ENCODE measurements at places on chromosomes 13 and 19.

GRCh38 chr13:65606622-65607021 is 1623.5 kb downstream of the PCDH9 start:
- no peak for DNase-seq

- DNase-seq = no peak
These were observed 2.7 kb downstream of the ZSCAN18 start for GRCh38 chr19:58095328-58095727.

DNA sequence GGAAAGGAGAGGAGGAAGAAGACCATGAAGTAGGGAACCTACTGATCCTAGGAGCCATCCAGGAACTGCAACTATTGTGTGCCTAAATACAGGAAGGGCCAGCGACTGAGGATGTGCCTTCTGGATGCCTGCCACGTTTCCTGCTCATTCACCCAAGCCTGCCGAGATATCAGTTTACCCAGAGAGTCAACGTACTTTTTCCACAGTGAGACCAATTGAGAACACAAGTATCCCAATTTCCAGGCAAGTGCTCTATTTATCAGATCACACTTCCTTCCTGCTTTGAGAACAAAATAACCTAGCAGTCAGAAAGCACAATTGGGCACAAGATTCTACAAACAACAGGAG is 122.4 kb downstream of the AKAP11 start:
- DNase-seq = no peak

- DNase-seq = no peak
These were observed 529.8 kb upstream of the NBEA start for GRCh38 chr13:34412295-34412694.

DNA sequence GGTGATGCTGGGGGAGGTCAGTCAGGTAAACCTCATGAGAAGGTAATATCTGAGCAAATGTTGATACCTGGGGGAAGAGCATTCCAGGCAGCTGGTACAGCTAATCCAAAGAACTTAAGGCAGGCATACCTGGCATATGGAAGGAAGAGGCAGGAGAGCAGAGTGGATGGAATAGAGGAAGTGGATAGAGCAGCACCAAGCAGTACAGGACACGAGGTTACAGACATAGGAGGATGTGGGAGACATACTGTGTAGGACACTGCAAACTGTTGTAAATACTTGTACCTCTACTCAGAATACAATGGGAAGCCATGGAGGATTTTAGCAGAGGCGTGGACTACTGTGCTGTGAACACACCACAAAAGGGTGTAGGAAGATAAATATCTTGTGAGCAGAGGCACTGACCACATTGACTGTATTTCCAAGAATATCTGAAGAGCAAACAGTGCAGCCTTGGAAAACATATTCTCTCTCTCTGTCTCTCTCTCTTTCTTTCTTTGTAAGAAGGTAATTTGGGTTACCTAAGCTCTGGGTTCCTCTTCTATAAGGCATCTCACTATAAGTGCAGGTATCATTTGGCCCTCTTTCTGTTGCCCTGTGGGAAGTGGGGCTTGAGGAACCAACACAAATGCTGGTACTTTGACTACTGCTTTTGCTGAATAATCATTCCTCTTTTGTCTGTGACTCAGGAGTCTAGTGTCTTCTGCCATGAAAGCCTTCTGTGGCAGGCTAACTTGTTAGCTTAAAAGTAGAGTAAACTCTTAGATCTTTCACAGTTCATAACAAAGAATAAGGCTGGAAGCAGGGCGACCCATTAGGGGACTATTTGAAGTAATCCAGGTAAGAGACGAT is 238.0 kb downstream of the VWA8 start:
- DNase-seq = no peak

GRCh38 chr13:103615771-103616170 is 549.6 kb upstream of the SLC10A2 start:
- DNase-seq = no peak

DNA sequence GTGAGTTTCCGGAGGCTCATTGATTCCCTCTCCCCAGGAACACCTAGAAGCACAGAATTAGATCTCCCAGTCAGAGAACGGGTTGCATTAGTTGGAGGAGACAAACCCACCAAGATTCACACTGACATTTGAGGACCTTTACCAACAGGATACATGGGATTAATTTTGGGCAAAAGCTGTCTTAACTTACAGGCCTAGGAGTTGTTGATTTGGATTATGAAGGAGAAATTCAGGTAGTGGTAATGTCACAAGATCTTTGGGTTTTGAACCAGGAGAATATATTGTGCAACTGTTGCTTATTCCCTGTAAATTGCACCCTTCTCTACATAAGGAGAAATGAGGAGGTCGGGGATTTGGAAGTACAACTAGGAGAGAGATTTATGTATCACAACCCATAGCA is 38.0 kb downstream of the POSTN start:
- DNase-seq = no peak

- no peak for DNase-seq
These were observed 4.8 kb upstream of the SERP2 start for GRCh38 chr13:44368599-44369368.

DNA sequence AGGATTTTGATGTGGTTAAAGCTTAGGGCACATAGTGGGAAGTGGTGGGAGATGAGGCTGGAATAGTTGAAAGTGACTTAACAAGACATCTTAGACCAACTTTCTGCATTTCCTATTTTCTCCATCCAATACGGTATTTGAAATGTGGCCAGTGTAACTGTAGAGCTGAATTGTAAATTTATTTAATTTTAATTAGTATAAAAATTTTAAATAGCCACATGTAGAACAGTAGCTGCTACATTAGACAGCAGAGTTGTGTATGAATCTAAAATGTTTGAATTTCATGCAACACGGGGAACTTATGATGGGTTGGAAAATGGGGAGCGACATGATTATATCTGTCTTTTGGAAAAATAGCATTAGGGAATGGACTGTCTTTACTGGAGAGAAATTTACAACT is 7.1 kb upstream of the SCEL start:
- no peak for DNase-seq

- no peak for DNase-seq
These were observed 7.5 kb downstream of the ZNF440 start for GRCh38 chr19:11821474-11822109.

GRCh38 chr13:29362849-29363604 is 232.5 kb downstream of the SLC7A1 start:
- peak; percentile 62 for DNase-seq

DNA sequence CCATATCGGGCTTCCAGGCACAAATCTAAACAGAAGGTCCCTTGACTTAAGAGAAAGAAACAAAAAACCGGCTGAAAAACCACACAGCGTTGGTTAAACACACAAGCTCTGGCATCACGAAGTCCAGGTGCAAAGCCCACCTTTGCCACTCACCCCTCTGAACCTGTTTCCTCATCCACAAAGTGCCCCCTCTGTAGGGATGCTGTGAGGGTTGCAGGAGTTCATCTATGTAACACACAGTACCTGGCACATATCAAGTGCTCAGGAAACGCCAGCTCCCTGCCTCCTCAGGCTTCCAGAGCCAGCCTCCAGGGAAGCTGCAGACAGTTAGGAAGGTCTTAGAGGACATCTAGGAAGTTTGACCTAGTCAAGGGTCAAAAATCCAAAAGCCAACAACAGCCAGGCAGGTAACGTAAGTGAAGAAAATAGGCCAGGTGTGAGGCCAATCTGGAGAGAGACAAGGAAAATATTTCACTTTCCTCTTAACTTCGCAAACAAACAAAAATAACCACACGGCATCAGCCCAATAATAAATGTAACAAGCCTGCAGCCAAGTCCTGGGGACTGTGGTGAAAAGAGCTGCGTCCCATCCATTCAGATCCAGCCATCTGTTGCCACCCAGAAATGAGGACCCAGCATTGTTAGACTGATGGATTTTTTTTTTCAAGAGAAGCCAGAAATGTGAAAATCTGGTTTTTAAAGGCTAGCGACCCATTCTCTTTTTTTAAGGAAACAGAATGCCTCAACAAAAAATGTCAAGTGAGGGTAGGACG is 10.0 kb downstream of the KDELR1 start:
- no peak for DNase-seq

DNA sequence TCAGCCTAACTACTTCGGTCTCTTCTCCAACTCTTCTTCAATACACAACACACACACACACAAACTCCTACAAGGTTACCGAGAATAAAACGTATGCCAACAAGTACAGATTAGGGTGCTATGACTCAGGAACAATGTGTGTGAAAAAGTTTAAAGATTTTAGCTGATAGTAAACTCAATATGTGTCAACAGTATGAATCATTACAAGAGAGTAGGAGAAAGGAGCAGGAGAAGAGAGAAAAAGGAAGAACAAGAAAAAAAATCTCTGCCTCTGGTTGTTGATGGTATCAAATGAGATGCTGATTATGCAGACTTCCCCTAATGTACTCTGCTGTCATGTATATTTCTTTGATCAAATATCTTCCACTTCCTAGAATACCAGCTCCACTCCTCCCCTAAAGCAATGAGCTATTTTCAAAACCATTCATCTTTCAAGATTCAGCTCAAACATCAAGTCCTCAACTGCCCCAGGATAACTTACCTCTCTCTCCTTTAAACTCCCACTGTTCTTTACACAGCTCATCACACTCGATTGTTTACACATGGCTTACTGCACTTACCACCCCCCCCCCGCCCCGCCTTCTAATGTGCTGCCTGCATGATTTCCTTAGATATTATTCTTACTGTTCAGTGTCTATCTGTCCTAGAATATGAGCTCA is 95.6 kb downstream of the FAM216B start:
- DNase-seq = no peak

GRCh38 chr19:47378246-47378645 is 29.1 kb downstream of the DHX34 start:
- DNase-seq = no peak

DNA sequence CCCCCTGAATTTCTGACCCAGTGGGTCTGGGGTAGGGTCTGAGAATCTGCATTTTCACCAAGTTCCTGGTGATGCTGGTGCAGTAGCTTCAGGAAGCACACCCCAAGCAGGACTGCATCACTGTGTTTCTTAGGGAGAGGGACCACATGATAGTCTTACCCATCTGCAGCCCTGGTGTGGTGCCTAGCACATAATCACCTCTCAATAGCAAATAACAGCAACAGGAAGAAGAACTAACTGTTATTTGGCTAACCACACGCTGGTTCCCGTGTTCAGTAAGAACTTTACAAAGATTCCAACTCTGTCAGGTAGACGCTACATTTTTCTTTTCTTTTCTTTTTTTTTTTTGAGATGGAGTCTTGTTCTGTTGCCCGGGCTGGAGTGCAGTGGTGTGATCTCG is 41.9 kb upstream of the SPATA13 start:
- no peak for DNase-seq

- no peak for DNase-seq
These were observed 14.6 kb upstream of the KCNN1 start for GRCh38 chr19:17951990-17952976.

DNA sequence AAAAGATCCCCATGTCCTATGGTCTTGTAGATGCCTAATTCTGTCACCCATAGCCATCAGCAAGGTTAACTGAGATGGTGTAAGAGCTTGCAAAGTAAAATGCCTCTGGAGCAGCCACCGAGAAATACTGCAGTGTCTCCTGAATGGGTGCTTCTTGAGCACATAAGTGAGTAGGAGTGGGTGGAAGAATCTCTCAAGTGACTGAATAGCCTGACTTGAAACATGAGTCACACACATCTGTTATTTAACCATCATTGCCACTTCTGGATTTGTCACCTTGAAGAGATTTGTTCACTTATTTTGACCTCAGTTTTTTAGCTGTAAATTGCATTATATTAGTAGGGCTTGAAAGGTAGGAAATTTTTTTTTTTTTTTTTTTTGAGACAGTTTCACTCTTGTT is 2.3 kb downstream of the ZNF714 start:
- DNase-seq = no peak

DNA sequence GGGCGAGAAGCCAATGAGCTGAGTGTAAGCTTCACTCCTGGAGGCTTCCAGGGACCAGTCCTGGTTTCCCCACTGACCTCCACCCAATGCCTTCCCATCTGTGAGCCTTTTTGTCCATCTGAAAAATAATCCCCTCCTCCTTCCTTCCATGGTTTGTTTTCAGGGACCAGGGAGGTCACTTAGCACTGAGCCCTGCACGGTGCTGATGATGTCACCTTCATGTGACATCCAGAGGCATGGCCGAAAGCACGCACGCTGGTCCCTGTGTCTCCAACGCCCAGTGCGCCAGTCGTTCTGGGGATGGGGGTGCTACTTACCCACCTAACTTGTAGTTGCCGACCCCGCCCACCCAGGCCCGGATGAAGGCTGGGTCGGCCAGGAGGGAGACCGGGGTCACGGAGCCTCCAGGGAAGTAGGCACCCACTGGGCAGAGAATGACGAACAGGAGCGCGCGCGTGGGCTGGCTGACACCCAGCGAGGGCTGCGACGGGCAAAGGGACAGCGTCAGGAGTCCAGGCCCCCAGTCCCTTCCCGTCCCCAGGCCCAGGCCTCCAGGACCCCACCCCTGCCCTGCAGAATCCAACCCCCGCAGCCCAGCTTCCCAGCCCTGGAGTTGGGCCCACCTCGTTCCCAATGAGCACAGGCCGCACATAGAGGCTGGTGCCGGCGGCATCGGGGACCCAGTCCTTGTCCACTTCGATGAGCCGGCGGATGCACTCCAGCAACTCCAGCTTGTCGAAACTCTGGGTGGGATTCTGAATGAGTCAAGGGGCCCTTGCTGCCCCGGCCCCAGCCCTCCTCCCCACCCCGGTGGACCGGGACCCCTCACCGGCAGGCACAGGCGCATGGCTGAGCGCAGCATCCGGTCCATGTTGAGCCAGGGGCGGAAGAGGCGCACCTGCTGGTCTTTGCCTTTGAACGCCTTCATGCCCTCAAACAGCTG is 11.2 kb downstream of the BCAT2 start:
- DNase-seq = no peak

DNA sequence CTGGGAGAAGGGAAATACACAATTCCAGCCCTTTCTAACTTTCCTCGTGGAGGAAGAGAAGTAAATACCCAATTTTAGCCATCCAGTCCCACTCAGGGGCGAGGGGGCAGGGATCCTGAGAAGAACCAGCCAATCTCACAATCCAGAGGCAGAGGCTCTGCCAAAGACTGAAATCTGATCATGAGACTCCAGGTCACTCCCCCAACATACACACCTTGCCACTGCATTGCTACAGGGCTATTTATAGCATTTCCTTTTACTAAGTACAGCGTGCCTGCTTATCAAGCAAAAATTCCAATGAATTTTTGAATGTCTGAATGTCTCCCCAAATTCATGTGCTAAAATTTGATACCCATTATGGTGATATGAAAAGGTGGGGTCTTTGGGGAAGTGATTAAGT is 1687.5 kb downstream of the EFNB2 start:
- no peak for DNase-seq

- DNase-seq = no peak
These were observed 473.1 kb downstream of the KLF12 start for GRCh38 chr13:73661066-73661465.
